Activated naive CD8-positive, alpha-beta T cell treated with anti-CD3 and anti-CD28 coated beads for 36 hours (primary cell): ENCODE measurements at places on chromosomes 6 and 20.

GRCh38 chr20:36756496-36756895 is 10.6 kb upstream of the NDRG3 start:
- no peak for DNase-seq

GRCh38 chr6:53831936-53832660 is 37.3 kb downstream of the LRRC1 start:
- no peak for DNase-seq

GRCh38 chr6:106161893-106162292 is 75.8 kb downstream of the PRDM1 start:
- DNase-seq: no peak

- no peak for DNase-seq
Observed at GRCh38 chr6:108807928-108808327, 40.3 kb upstream of the ARMC2 start.

DNA sequence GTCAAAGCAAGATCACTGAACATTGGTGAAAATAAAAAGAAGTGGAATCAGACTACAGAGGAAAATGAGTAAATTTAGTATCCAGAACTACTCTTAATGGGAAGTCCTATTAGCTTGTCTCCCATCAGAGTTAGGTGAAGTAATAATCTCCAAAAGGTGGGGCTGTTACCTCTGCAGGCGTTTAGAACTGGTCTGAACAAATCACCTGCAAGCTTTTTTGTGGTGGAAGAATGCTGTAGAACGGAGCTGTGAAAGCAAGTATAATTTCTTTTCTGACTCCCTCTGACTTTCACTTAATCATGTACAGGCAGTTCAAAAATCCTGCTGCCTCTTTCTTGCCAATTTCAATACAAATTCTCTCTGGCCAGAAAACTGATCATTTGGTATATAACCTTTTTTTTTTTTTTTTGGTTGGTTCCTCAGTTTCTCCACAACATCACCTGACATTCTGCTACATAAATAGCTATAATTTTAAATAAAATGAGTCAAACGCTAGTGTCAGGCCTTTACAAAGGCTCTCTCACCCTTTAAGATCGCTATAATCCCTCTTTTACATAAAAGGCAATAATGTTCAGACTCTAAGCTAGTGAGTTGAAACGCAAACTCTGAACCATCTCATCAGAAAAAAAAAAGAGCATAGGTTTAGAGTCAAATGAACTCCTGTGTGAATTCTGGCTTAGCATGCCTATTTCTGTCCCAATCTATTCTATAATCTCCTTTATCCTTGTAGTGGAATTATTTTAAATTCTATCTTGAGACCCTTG is 38.8 kb downstream of the CITED2 start:
- DNase-seq: no peak

DNA sequence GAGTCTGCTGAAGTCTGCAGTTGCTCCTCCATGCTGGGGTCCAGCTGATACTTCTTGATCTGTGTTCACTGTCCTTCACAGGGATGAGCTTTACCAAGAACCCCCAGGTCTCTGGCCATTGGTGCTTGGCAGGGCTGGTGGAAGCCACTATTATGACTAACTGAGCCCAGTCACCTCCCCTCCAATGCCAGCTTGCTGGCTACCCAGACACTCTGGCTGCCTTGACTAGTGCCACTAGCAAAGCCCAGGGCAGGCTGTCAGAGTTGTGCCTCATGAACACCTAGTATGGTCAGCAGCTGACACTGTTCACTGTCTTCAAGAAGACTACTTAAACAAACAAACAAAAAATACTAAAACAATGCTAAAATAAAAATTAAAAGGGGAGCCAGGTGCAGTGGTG is 8.8 kb downstream of the ASIP start:
- no peak for DNase-seq

DNA sequence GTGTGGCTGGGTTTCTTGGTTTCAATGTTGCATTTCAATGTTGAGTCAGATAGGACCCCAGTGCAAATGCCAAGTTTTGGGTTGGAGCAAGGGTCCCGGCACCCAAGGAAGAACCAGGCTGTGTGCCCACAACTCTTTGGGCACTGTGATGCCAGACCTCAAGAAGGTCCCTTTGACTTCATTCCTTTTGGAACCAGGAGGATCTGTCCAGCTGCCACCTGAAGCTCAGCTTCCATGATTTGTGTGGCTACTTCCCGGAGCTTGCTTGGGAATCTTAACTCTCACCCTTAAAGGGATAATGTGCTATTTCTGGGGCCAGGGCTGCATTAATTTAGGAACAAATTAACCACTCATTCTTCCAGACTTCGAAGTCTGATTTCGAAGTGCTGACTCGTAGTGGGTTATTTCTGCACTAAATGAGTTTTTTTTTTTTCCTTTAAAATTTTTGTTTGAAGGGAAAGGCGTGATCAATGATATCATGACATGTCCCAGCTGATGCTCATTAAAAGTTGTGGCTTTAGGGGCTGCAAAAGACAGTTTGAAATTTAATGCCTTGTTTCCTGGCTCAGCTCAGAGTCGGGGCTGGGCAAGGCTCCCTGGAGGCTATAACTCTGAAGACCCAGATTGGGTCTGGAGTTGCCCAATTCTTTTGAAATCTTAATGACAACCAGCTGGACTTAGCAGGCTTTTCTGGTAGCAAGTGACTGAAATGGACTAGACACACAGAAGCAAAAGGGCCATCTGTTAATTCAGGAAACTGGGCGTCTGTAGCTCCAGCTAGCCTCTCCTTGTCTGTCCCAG is 24.0 kb upstream of the PHACTR3 start:
- DNase-seq: no peak

GRCh38 chr20:25286917-25287316 is 39.0 kb downstream of the PYGB start:
- DNase-seq: no peak

DNA sequence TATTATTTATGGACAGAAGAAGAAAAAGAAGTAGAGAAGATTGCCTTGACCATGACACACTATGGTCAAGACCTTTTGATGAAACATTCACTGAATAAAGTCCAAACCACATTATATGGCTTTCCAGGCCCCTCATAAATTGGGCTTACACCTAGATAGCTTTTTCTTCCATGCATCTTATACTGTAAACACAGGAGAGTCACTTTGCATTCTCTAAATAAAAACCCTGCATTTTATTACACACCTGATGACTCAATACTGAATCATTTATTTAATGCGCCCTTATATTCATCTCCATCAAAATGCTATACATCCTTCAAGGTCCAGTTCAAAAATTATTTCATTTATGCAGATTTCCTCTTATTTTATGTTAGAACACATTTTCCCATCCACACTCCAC is 78.0 kb downstream of the COL21A1 start:
- no peak for DNase-seq

- peak; percentile 34 for DNase-seq
Observed at GRCh38 chr6:155444952-155445903, 10.4 kb downstream of the NOX3 start.

GRCh38 chr6:46760925-46761324 is 14.2 kb downstream of the ANKRD66 start:
- no peak for DNase-seq

GRCh38 chr20:6515261-6515660 is 252.2 kb upstream of the BMP2 start:
- DNase-seq: no peak

- DNase-seq: no peak
Observed at GRCh38 chr6:21046276-21046675, 512.0 kb downstream of the CDKAL1 start.

- no peak for DNase-seq
Observed at GRCh38 chr6:21188505-21189223, 404.9 kb upstream of the SOX4 start.

GRCh38 chr6:106509420-106510089 is 119.7 kb downstream of the RTN4IP1 start:
- DNase-seq: peak; percentile 66

DNA sequence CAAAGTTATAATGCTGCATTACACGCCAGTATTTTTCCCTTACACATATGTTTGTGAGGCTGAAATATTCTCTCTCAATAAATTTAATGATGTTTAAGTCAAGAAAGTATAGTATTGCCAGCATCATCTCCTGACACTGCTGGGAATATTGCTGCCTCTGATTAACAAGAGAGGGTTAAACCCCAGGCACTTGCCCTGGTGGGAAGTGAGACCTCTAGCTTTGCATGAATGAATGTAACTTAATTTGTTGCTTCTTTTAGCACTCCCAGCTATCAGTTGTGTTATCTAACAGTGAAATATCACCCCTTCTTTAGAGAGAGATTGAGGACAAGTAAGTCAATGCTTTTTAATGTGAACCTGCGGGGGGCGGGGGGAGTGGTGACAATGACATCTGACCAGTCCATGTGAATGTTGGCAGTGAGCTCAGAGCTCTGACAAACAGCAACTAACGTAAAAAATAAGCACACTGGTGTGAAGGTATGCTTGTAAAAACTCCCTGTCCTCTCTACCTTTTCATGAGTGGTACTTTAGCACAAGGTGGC is 9.8 kb downstream of the FOXA2 start:
- DNase-seq: no peak

GRCh38 chr6:28802417-28803336 is 121.1 kb downstream of the TRIM27 start:
- peak; percentile 42 for DNase-seq

DNA sequence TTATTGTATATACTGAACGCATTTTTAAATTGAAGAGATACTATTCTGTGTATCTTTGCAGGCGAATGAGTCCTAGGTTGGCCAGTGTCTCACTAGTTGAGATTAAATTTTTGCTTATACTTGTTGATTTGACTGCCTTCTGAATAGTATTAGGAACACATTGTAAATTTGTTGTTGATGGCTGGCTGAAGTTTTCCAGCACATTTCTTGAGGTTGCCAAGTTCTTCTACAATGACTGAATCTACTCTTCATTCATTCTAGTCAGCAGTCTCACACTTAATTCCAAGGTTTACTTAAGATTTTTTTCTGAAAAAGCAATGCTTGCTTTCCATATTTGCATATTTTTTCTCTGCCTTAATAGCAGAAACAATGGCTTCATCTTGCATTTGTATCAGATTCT is 151.7 kb downstream of the ZFAND3 start:
- DNase-seq: no peak
